ENCODE measurements at places on chromosomes 13 and 19.

DNA sequence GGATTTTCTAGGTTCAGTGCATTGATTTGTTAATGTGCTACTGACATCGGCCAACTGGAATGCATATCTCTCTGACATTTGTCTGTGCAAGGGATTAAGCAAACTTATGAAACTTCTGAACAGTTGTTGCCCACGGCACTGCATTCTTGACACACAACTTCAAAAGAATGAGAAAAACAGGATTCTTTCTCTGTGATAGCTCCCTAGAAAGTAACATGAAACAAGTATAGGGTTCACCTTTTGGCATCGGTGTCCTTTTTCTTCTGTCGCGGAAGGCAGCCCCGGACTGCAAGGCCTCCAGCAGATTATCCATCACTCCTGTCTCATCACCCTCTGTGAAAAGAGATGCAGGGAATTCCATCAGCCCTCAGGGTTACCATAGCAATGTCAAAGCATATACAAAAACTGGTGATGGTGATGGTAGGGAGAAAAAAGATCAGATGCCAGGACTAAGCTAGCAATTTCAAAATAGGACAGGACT, 389.2 kb downstream of the DIAPH3 start:
- no peak for DNase-seq

DNA sequence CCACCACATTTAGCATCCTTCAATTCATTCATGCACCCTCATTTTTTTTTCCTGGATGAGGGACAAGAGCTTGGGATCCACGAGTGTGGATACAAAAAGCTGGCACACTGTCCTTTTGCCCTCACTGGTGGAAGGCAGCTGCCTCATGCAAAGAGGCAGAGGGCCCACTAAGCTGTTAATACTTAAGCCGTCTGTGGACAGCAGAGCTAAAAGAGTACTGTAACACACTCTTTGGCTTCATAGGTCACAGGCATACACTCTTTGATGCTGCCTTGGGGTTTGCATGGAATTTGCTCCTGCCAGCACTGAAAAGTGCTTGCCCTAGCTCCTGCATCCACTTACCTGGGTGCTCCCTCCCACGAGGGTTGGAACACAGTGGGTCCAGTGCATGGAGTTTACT, 978.4 kb upstream of the SPRY2 start:
- DNase-seq: no peak

- no peak for DNase-seq
Observed at GRCh38 chr13:60001889-60002288, 161.8 kb downstream of the DIAPH3 start.

DNA sequence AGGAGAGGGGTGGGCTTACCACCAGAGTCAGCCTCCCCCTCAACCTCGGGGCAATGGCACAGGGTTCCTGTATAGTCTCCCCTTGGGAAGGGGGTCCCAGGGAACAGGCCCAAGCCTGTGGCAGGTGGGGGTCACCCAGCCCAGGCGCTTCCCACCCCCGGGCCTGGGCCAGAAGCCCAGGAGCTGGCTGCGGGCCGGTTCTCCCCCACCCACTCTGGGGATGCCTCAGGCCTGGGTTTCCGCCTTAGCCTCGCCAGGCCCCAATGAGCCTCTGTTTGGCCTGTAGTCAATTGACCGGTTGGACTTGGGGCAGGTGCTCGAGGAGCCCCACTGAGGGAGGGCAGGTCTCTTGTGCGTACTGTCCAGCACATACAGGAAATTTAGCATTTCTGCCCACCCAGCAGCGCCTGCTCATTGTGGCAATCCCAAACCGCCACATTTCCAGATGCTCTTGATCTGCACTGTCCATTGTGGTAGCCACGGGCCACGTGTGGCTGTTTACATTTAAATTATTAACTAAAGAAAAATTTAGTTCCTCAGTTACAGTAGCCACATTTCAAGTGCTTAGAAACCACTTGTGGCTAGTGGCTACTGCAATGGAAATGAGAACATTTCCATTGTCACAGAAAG, 9.9 kb downstream of the LYL1 start:
- DNase-seq: no peak

- no peak for DNase-seq
Observed at GRCh38 chr19:49155005-49155819, at the start of gene HRC. Gene HRC (minus strand): TSS chr19:49155396. CDS start chr19:49155237, 159 bp downstream.

GRCh38 chr13:78046331-78046730, 127.7 kb upstream of the EDNRB start:
- no peak for DNase-seq
